ENCODE measurements at places on chromosomes 13 and 19. TPM values are rescaled to one million over a fixed set of nuclear protein-coding genes. Genes with fewer than 3 reads are reported as not detected.

The MTUS2 gene
- total RNA-seq = under 0.01 TPM

The TPRX1 gene
- total RNA-seq = not detected

The EFNA2 gene
- not detected for total RNA-seq

The DENND1C gene
- not detected for total RNA-seq

The DEDD2 gene
- total RNA-seq = 19.3 TPM

The TEX29 gene
- total RNA-seq = not detected

The LGALS14 gene
- total RNA-seq = not detected

The B3GNT3 gene
- not detected for total RNA-seq

The ZGLP1 gene
- total RNA-seq = 0.36 TPM
